ENCODE measurements at places on chromosomes 4 and X.

DNA sequence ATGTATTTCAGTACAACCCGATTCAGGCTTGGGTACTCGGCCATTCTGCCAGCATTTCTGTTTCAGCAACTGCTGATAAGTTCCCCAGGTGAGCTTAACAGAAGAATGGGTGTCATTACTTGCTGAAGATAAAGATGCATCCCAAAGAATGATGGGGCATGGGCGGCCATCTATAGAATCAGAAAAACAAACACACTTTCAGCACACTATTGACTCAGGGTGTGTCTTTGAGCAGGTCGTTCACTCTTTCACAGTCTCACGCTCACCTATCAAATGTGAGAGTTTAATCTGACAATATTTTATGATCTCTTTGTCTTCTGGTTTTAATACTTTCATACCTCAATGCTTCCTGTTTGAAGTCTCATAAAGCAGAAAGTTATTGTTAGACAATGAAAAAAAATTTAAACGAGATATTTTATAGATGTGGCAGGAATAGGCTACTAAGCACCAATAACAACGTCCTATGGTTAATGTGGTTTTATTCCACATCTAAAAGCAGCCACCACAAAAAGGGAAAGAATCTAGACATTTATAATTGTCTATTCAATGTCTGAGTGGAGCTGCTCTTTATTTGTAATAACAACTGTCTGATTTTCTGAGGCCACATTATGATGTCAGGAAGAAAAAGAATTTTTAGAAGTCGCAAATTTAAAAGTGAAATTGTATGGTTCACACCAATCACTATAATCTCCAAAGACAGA is 17.0 kb downstream of the GASK1B start:
- DNase-seq = no peak

DNA sequence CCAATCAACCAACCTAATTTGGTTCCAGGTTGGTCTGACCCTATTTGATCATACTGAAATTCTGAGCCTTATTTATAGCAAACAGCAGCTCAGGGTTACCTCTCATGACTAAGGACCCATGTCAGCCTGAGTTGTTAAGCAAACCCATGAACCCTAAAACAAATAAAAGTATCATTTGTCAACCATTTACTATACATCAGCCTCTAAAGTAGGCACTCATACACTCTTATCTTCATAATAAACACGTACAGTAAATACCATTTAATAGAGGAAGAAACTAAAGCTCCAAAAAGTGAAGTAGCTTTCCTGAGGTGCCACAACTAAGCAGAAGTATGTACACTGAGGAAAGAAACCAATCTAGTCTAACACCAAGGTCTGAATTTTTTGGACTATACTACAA is 25.2 kb downstream of the MANBA start:
- DNase-seq = no peak

DNA sequence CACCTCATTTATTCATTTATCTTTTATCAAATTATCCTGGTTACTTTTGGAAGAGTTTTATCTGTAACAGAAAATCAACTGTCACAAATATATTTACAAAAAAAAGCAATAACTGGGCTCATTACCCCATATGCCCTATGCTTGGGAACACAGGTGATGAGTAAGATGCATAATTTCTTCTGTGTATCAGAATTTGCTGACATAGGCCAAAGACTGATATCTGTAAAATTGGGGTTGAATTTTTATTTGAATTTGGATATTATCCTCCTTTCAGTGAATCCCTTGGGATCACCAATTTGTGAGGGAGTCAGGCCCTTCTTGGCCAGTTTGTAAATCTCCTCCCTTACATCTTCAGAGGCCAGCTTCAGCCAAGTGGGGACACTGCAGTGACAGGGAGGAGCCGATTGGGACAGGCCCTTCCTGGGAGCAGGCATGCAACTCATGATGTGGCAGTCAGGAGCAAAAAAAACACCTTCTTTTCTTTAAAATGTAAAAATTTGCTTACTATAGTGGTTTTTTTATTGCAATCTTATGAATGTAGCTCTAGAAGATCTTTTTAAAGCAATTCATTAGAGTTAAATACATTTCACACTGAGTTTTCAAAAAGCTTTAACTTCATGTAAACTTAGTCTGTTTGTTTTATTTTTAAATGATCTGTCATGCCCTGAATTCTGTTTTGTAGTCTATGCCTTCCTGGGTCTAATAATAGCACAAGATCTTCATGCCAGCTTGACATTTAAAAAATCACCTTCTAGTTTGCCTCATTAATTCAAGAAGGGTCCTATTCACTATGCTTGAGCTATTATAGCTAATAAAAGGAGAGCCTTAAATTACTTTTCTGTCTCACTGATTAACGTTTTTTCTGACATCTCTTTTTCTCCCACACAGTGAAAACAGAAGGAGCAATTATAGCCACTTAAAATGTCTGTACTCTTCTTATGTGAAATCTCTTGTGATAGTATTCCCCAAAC is 136.6 kb upstream of the SPRY1 start:
- no peak for DNase-seq

GRCh38 chr4:40662962-40663604 is 33.4 kb upstream of the RBM47 start:
- DNase-seq = no peak

- no peak for DNase-seq
These were observed 35.1 kb downstream of the TEC start for GRCh38 chr4:48234575-48234974.

DNA sequence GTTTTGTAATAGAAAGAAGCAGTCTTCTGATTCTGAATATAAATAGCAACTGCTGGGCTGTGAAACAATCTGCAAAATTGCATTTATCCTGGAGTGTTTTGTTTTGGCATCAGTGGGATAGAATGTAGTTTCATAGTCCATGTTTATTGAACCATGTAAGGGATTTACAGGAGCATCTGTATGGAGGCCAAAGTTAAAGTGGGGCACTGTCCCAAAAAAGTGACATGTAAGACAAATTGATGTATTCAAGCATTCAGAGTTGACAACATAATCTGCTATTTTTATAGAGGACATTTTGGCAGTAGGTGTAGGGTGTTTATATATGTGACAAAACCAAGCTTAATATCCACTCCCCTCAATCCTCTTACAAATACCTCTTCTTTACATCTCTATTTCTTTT is 200.5 kb upstream of the ANK2 start:
- DNase-seq = no peak

DNA sequence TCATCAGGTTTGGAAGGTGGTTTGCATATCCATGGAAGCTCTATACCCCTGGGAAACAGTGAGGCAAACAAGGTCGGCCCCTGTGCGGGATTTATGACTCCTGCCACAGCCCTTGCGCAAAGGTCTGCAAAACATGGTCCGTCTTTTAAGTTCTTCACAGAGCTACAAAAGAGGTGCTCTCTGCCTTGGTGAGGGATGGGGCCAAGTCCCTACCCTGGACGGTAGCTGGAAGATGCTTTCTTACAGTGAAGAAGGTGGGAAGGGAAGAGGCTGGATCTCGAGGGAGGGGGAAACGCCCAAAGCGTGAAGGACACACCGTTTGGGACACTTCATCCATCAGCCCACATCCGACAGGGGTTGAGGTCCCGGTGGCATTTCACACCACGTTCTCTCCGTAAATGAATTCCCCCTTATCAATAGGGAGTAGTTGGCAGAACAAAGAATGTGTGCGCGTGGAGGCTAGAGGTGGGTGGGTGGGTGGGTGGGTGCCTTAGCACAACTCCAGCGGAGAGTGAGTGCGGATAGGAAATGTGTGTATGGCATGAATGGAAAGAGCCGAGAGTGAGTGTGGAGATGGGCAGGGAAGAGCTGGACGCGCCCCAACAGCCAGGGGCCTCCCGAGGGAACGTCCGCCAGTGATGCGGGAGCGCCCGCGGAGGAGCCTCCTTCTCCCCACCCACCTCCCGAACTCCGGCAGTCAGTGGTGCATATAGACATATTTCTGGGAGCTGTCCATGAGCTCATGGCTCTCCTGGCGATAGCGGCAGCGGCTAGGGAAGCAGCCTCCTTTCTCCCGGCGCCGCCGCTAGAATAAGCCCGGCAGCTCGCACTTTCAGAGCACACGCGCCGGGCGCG is 68.3 kb downstream of the LARP7 start:
- DNase-seq = no peak

DNA sequence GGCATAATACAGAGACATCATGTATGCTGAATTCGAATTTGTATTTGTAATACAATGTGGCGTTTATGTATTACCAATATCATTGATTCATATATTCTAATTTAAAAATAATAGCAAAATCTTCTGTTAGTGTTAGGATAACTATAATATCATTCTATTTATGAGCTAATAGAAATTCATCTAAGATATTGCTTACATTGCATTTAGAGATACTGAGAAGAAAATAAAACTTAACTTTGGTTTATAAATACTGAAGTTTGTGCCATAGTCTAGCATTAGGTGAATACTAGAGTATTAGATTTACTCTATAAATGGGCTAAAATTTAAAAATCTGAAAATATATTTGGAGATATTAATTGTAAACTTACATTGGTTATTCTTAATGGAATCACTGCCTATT is 1590.6 kb downstream of the PCDH18 start:
- DNase-seq = no peak

DNA sequence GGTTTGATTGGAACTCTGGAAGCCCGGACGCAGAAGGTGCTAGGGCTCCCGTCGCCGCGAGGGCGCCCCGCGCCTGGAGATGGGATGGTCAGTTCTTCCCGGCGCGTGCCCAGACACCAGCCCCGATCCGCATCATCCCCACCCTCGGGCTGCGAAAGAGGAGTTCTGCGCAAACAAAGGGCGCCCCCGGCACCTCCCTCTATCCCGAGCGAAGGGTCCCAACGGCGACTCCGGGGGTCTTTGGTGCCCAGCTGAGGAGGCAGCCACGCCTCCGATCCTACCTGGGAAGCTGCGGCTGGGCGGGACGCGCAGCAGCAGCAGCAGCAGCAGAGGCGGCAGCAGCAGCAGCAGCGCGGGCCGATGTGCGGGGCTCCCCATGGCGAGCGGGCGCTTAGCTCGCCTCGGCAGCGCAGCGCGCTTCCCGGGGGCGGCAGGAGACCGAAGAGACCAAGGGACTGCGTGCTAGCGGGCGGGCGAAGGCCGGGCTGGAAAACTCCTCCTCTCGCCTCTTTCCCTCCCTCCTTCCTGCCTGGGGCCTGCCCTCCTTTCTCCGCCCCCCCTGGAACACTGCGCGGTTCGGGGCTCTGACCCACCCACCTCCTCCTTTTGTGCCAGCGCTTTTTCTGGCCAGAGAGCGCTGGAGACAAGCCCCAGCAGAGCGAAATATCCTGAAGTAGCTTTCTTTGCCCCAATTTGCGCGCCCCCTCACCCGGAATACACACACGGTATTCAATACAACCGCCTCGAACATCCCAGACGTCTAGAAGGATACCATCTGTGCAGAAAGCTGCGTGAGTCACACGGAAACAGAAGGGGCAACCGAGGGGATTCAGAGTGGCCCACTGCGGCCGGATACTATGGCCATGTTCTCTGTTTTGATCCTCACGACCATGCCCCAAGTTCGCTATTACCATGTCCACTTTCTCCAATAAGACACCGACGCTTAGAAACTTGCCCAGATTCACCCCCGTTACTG is at the start of gene SRPX:
TSS of gene SRPX (minus strand) at position 457 of the 976 bp plus-strand sequence. CDS start at position 378, 79 bp downstream.
- DNase-seq = no peak

DNA sequence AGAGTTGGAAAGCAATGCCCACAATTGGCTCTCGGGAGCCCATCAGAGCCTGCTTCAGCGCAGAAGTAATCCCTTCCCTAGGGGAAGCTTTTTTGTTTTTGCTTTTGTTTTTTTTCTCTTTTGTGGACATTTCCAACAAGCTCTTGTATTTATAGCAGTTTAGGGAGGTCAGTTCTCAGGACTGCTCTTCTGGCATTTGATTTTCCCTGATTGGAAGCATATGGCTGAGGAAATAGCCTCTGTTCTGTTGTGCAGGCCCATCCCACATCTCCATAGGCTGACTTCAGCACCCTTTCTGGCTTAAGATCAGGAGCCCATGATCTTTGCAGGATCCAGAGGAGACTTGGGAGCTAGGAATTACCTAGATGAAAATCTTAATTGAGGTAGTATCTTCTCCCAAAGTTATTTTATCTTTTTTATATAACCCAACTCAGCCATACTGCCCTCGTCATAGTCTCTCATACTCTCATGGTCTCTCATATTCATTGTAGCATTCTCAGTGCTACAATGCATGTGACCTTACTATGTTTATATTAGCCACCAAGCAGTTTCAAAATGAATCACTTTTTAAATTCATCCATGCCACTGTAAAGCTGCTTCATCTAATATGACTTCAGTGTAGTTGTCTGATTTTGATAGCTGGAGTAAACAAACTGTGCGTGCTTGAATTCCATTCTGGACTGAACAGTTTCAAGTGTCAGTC is 16.7 kb downstream of the PAGE4 start:
- DNase-seq = no peak

- no peak for DNase-seq
These were observed 129.0 kb upstream of the STX18 start for GRCh38 chr4:4670869-4671268.

DNA sequence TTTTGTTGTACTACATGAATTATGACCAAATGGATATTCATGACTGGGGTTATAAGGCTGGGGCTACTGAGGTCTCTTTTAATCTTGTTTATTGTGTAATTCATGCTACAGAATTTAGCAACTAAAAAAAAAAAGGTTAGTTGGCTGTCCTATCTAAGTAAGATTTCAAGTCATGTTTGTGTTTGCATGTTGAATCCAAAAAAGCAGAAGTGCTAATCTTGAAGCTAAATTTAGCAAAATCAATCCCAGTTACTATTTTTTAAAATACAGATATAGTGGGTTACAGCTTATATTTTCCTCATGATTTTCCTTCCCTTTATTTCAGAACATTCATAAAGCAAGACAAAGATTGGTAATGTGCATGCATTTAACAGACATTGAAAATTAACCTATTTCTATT is 19.4 kb downstream of the MTMR1 start:
- DNase-seq = no peak

DNA sequence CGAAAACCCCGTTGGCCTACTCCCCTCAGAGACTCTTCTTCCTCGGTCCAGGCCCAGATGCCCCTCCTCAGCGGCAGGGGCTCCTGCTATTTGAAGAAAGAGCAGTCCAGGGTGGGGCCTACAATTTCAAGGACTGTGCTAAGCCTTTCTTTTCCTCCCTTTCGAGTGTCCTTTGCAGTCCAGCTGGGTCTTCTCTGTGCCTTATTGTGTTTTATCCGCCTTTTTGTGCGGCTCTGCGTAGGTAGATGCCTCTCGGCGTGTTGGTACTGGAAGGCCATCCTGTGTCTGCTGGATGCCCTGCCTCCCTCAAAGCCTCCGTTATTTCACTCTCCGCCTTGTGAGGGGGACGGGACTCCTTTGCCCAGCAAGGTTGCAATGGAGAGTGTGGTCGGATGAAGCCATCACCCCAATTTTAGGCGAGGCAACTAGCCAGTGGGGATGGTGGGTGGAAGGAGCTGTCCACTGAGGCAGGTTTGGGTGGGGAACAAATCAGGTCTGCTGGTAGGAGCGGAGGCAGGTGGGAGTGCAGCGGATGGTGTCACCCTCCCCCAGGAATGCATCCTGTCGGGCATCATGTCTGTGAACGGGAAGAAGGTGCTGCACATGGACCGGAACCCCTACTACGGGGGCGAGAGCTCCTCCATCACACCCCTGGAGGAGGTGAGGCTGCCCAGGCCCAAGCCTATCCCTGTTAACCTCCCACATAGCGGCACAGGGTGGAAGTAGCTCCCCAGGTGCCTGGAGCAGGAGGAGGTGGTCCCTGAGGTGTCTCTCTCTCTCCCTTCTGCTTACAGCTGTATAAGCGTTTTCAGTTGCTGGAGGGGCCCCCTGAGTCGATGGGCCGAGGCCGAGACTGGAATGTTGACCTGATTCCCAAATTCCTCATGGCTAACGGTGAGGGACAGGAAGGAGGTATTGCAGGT is 1.3 kb downstream of the GDI1 start:
- DNase-seq = no peak
